ENCODE measurements at places on chromosomes 5 and 9.
A peak's percentile ranks its signal among the peaks of the same experiment; 100 is the strongest.

DNA sequence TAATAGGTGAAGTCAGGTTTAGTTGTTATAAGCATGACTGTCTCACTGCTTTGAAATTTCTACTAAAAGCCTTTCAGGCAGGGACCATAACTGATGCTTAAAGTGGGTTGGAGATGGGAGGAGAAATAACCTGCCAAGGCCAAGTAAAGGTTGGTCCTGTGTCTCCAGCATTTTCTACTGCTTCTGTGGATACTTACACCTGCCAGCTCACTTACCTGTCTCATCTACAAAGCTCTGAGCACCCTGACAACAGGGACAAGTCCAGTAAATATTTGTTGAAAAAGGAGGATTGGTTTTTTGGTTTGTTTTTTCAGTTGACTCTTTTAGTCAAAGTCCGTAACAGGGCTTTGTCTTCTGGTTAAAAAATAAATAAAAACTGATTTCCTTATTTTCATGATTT, 38.6 kb downstream of the GRAMD2B start:
- DNase-seq = no peak

DNA sequence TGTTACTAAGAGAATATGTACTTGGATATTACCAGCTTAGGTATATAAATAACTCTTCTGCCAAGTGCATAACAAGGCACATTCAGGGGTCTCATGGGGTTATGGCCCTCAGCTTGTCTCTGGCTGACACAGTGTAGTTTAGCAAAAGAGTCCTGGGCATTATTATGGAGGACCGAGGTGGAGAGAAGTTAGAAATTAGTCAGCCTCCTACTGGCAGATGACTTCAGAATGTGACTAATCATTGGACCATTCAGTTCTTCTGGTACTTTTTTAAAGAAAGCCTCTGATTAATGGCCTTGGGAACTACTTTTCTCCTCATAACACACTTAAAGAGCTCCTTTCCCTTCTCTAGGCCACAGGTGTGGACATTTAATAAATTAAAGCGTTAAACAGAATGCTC, 178.9 kb downstream of the SH3GL2 start:
- DNase-seq = peak; percentile 73

DNA sequence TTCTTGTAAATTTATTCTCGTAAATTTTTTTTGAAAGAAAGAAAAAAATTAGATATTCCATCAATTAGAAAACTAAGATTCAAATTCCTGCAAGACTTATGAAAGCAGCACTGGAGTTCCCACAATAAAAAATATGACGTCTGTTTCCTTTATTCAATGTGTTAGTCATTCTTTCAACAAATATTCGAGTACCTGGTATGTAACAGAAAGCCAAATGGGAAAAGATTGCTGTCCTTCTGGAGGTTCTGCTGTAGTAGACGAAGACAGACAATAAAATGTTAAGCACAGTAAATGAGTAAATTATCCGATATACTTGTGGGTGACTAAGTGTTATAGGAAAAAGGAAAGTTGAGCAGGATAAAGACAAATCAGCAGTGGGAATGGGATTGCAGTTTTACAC, 92.2 kb downstream of the ADAMTSL1 start:
- DNase-seq = no peak

DNA sequence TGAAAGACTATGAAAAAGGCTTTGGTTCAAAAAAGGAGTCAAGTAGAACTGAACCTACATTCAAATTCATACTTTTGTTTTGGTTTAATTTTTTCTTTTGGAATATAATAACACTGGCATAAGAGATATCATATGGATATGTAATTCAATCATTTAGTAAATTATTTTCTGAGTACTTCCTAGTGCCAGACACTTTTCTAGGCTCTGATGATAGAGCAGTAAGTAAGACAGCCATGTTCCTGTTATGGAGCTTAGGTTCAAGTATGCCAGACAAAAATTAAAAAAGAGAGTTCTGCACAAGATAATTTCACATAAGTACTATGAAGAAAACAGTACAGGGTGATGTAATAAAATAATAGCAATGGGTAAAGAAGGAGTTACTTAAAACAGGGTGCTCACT, 1074.0 kb downstream of the PTPRD start:
- no peak for DNase-seq

DNA sequence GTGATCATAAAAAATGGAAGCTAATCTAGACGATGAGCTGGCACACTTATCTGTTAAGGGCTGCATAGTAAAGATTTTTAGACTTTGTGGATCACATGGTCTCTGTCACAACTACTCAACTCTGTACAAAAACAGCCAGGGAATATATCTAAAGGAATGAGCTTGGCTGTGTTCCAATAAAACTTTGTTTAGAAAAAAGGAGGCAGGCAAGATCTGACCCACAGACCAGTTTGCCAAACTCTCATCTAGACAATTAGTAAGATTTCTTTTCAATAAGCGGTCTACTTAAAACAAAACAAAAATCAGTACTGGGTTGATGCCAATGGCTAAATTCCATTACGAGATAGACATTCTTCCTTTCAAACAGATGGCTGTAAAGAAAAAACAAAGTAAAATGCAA, 53.0 kb upstream of the RETREG1 start:
- no peak for DNase-seq

- DNase-seq = no peak
These were observed 99.8 kb downstream of the NNT start for GRCh38 chr5:43702815-43703214.

DNA sequence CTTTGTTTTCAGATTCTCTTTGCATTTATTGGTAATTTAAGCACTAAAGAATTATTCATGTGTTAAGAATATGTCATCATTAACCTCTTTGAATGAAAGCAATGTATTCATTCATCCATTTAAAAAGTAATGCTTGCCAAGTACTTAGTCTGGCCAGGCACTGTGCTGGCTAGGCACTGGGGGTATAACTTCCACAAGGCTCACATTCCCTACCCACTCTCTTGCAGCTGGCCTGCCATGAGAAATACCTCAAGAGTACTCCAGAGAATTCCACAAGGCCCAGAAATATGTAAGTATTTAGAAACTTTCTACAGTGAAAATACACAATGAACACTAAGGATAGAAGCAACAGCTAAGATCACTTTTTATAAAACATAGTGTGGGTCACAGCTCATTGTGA, 25.4 kb downstream of the ZNF300 start:
- DNase-seq = no peak

DNA sequence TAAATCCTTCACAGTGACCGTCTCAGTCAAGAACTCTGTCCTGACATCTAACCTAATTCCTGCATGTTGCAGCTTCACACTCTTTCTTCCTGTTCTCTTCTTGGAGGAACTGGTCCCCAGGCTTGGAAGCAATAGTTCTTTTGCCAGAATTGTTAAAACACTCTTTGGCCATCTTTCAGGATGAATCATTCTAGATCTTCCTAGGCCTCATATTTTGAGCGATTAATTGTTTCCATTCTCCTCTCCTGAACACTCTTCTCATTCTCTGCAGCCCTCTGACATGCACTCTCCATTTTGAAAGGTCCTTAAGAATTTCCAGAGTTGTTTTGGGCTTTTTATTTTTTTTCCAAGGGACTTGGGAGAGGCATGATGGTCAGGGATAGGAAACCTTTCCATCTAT, 85.8 kb downstream of the FAM114A2 start:
- DNase-seq = no peak

DNA sequence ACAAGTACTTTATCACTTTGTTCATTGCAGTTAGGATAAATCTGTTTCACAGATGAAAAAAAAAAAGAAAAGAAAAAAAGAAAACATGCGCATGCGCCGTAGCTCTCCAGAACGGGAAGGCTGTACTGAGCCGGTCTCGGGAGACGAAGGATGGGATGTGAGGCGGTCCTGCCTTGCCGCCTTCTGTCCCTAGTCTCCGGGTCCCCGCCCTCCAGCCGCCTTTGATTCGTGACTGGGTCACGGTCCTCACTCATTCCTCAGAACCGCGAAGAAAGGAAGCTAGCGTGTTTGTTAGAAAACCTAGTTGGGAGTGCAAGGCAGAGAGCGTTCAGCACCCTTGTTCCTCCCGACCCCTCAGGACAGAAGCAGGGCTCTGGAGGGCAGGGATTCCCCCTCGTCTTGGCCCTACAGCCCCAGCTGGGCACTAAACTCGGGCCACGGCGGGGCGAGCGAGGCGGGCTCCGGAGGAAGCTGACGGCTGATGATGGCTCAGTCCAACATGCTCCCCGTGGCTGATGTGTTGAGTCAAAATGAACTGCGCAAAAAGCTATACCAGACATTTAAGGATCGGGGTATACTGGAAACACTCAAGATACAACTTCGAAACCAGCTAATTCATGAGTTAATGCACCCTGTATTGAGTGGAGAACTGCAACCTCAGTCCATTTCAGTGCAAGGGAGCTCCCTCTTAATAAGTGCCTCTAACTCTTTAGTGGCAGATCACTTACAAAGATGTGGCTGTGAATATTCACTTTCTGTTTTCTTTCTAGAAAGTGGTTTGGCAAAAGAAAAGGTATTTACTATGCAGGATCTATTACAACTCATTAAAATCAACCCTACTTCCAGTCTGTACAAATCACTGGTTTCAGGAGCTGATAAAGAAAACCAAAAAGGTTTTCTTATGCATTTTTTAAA, 40.0 kb downstream of the CPLANE1 start:
- DNase-seq = no peak

DNA sequence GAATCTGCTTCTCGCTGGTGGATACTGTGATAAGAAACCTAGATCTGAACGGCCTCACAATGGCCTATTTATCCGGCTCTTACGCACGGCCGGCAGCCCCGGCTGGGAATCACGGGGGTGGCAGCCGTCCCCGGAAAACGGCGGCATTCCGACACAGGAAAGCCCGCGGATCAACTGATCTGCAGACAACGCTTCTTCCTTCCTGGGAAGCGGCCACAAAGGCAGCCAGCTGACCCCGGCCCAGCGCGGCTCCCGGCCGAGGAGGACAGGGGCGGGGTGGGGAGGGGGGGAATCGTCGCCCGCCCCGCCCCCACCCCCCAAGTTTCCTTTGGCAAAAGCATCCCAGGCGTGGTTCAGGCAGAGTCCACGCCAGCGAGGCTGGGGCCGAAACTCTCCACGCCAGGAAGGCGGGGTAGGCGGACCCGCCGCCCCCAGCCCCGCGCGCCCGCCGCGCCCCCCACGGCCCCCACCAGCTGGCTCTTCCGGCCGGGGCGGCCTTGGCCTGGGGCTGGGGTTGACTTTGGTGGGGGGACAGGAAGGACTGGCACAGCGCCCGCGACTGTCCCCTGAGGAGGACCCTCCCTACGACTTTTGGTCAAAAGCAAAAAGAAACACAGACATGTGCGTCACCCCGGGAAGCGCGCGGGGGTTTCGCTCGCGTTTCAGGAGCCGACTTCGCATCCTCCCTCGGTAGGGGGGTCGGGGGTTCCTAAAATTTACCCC, 247.7 kb upstream of the ANKRD55 start:
- DNase-seq = peak; percentile 44

DNA sequence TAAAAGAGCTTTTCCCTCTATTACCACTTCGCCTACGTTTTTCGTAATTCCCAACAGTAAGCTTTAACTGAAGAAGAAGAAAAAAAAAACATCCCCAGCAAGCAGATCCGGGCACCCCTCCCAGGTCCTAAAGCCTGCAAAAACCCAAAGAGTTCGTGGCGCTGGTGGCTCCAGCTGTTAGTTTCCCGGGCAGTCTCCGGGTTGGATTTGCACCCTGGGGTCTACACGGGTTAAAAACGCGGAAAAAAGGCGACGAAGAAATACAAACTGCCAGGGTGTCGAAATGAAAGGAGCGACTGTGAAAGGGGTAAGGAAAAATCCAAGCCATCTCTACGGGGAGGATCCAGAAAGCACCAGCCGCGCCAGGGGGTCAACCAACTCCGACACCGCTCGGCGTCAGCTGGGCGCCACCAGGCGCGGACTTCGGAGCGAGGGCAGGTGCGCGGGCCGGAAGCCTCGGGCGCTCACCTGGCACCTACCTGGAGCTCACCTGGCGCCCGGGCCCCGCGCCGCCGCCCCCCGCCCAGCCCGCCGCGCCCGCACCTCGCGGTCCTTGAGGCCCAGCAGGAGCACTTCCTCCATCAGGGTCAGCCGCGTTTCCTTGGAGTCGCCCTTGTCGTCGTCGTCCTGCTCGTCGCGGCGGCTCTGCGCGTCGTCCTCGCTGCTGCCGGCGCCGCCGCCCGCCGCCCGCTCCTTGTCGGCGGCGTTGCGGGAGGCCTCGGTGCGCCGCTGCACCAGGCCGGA, 680 bp downstream of the GOLPH3 start:
- DNase-seq = peak; percentile 80

DNA sequence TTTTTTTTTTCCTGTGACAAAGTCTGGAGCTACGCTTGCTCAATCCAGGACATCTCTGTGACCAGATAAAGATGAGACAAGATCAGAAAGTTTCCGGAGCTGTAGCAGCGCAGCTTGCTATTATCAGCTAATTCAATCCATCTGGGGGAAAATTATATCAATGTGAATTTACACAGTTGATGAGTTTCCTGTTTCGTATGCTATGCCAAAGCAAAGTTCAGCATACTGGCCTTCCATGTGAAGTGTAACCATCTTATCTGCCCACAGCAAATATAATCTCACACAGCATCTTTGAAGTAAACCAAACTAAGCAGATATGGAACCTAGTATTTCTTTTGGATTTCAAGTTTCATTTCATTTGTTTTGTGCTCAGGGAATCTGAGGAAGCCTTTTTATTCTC, 1767.7 kb downstream of the EFNA5 start:
- no peak for DNase-seq

DNA sequence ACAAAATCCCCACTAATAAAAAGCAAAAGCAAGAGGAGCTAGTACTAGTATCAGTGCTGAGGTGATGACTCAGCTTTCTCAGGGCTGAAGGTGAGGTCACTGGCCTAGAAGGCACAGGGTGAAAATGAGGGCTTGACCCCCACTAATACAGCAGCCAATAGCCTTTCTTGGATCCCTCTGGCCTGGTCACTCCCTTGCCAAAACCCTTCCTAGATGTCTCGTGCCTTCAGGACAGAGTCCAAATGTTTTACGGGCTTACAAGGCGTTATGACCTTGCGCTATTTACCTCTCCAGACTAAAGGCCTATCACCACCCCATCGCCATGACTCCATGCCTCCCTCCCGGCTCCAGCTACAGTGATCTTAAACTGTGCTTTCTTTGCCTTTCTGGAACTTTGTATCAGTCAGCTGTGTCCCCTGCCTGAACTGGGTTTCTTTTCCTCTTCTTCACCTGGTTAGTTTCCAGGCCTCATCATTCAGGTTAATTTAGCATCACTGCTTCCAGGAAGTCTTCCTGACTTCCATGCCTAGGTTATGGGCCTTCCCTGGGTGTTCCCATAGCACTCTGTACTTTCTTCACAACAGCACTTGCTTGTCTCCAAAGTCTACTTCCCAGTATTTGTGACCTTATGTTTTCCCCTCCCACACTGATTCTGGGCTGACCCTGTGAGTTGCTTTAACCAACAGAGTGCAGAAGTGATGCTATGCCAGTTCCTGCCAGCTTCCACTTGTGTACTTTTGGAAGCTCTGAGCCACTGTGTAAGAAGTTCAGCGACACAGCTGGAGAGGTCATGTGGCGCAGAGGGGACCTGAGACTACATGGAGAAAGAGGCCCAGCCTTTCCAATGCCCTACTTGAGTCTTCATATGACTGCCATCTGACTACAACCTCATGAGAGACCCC, 4.2 kb upstream of the DELE1 start:
- DNase-seq = peak; percentile 21

- DNase-seq = no peak
These were observed 8.5 kb downstream of the SNAPC3 start for GRCh38 chr9:15430920-15431844.
